ENCODE measurements at places on chromosomes 2 and 18.

GRCh38 chr2:141517852-141518421 is 612.9 kb downstream of the LRP1B start:
- no peak for DNase-seq

GRCh38 chr2:217433522-217433921 is 569.3 kb downstream of the TNS1 start:
- DNase-seq, result no peak

- DNase-seq, result no peak
Measured at GRCh38 chr2:207133458-207133819, 32.3 kb downstream of the KLF7 start.

DNA sequence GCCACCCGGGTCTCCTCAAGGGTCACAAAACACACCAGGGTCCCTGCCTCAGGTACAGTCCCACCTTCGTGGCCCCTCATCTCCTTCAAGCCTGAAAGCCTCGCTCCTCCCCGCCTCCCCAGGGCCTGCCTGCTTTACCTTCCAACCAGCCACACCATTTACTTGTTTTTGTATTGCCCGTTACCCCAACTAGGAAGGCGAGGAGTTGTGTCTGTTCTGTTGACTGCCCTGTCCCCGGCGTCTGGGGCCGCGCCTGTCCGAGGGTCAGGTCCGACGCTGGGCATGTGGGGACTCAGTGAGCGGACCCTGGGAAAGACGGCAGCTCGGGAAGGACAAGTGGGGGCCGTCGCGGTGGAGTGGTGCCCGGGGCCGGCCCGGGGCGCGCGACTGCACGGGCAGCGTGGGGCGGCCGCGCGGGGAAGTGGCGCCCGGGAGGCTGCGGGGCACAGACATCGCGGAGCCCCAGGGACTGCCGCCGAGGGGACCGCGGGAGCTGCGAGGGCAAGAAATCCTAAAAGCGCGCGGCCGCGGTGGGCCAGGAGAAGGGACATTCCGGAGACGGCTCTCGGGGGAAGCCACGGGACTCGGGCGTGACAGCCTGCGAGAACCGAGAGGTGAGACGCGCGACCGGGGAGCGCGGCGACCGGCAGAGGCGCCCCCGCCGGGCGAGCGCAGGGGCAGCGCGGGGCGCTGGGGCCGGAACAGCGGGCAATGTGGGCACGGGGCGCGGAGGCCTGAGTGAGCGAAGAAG is 797 bp upstream of the GRHL1 start:
- DNase-seq, result peak; percentile 44

DNA sequence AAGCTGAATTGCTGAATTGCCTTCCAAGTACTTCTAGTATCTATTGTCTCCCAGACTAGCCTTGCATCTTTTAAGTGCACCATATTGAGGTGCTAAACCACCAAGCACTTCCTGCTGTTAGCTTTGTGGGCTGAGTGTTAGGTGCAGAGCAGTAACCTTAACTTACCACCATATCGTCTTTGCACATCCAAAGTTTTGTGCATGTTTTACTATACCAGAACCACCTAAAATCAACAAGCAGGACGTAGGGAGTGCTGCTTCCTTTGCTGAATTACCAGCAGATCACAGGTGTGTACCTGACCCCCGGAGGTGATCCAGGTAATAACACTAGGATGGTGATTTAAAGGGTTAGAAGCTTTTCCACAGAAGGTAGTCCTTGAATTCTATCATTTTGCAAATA is 359.9 kb upstream of the HNRNPA3 start:
- DNase-seq, result no peak

GRCh38 chr2:104412384-104412783 is 441.5 kb upstream of the POU3F3 start:
- peak; percentile 2 for DNase-seq

DNA sequence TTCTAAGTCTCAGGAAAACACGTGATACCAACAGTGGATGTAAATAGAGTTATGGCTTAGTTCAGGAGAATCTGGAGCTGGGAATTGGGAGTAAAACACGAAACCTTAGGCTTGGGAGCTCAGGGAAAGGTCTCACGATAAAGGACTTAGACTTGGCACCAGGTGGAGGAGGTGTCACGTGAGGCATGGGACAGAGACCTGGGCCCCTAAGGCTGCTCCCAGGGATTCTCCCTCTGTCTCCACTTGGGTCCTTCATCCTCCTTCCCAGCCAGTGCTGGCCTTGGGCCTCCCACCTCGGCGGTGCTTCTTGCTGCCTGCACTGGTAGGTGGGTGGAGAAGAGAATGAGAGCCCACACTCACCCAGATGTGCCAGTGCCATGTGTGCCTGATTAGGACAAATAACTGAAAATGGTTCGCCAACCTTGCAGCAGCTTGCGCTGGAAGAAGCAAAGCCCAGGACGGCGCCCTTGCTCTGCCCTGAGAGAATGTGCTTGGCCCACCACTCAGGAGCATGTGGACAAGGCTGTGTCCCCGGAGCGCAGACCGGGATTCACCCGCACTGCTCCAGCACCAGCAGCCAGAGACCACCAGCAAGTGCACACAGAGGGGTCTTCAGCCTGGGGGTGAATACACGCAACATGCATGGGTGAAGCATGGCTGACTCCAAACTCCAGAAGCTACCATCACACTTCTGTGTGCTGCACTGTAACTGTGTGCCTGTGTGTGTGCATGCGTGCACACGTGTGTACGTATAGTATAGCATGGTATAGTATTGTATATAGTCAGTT is 48.1 kb downstream of the PSMG2 start:
- DNase-seq, result no peak

GRCh38 chr18:59691996-59692395 is 5.2 kb downstream of the CCBE1 start:
- no peak for DNase-seq

GRCh38 chr2:42906557-42907411 is 114.4 kb upstream of the HAAO start:
- DNase-seq, result no peak

DNA sequence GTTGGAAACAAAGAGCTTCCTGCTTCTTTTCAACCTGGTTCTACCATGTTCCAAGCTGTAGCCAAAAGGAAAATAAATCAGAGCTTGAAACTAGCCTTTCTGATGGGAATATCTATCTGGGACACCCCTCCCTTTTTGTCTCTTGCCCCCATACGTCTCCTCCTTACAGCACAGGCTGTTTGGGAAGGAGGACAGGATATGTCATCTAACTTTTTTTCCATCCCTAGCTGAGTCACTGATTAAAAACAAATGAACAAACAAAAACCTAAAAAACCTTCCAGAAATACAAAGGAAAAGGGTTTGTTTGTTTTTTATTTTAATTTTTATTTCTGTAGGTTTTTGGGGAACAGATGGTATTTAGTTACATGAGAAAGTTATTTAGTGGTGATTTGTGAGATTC is 151.6 kb downstream of the FAM210A start:
- no peak for DNase-seq

All from epithelial cell of esophagus (primary cell).